Caco-2 (cell line): ENCODE measurements at places on chromosomes 2 and 18. TPM values are rescaled to one million over a fixed set of nuclear protein-coding genes. Genes with fewer than 3 reads are reported as not detected.

GRCh38 chr2:165305391-165306096, 66.3 kb downstream of the SCN2A start:
- DNase-seq, result no peak

GRCh38 chr2:230941202-230942180, 16.4 kb upstream of the GPR55 start:
- DNase-seq, result no peak

DNA sequence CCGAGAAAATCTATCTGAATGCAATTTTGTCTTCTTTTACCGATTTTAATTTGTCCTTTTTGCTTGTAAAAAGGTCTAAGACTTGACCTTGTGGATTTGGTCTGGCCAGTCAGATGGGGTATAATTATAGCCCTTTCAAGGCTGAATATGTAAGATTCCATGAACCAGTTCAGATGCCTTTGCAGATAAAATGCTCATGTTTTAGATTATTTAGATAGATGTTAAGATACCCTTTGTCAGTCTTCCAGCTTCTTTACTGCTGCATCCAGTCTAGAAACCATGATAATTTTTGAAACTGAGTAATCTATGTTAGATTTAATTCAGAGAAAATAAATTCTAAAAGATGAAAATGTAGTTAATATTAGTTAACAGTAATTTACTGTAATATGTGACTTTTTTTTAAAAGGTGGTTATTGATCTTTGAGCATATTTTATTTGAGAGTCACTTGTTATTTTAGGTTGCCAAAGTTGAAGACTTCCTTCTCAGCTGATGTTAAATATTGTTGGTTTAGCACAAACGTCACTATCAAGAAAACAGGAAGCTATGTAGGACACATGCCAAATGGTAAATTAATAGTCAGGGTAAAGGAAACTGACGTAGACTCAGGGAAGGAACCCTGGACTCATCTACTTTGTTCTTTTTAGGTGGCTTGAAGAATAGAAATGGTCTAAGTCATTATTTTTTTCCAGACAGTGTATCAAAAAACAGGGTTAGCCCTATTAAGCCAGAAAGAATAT, 29.8 kb downstream of the BABAM2 start:
- no peak for DNase-seq

DNA sequence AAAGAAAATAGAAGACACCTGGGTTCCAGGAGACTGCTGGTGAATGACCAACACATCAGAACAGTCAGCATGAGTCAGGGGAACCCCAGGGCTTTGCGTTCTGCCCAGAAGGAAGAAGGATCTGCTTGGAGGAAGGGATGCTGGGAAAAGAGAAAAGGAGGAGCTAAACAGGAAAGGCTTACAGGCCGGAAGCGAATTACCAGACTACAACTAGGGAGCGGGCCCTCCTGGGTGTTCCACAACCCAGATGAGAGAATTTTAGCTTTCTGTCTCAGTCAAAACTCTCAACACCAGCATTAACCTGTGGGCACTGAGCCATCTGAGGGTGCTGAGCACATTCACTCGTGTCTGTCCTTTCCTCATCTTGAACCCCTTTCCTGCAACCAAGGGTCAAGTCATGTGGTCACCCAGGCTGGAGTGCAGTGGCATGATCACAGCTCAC, 19.2 kb downstream of the CDC42EP3 start:
- no peak for DNase-seq

- DNase-seq, result no peak
Measured at GRCh38 chr2:33484042-33484621, 7.7 kb downstream of the RASGRP3 start.

DNA sequence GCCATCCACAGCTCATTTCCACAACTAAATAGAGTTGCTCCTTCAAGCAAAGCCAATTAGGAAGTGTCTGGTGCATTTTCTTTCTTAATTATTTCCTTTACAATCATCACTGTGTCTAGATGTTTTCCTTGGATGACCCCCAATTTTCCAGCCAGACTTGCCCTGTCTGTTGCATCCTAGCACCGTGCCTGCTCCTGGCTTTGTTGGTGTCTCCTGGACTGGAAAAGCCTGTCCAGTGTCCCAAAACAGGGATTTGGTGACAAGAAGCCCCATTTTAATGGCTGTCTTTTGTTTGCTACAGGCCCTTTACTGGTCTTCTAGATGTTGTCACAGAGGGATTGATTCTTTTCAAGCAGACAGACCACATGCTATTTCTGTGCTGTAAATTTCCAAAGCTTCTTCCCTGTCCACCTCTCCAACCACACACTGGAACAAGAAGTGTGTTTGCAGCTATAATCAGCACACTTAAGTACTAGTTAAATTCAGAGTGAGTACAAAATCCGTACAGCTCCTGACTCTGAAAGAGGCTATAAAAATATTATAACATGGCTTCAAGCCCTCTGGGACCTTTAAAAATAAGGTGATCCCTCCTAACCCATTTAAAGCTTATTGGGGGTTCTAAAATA, 38.4 kb downstream of the RNF144A start:
- DNase-seq, result no peak

DNA sequence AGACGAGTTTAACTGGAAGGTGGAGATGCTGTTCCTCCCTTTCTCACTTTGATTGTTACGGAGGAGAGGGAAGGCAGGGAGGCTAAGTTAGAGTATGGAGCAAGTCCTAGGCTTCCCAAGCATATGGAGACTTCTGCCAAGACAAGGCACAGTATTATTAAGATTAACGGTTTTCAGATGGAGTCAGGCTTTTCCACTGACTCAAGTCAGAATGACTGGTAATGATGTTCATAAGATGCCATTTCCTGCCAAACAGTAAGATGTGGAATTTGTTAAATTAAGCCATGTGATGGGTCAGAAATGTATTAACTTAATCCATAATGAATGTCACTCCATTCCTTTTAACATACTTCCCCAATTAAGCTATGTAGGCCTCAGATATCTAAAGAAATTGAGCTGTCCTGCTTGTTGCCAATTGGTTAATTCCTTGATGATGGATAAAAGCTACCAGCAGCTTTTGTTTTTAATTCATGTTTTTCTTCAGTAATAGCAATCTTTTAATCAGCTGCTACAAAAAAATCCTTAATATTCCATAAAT, 383.7 kb downstream of the ZNF521 start:
- DNase-seq, result no peak

The ASTL gene
- 0.23 TPM in 1 of 2 replicates, not detected in the other for total RNA-seq

DNA sequence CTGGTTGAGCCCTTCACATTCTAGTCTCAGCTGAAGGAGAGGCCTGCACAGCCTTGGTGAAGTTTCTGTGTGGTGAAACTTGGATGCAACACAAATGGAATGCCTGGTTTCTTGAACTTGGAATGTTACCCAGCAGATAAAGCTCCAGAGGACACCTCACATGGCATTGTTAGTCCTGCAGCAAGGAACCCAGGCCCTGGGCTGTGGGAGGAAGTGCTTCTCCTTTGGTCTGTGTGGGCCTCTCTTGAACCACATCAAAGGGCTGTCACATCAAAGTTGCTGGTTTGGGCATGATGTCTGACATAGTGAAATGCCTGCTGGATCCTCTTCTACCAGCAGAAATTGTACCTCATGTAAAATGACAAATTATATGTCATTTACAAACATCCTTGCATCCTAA, 198.5 kb downstream of the FHOD3 start:
- no peak for DNase-seq

DNA sequence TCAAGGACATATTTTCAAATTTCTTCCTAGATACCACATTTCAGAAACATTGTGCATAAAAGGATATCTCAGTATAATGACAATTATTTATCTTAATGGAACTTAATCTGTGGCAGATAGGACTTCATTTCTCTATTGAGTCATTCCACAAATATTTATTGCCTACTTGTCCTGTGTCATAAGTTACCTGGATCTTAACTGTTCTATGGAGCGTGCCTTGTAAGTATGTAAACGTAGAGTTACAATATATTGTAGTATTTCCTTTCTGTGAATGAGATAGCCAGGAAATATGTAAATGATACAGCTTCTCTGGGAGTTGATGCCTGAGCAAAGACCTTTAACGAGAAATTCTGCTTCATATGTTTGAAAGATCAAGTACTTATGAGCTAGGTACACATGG, 2.5 kb downstream of the AGFG1 start:
- no peak for DNase-seq

- DNase-seq, result no peak
Measured at GRCh38 chr2:101418460-101419095, 31.3 kb upstream of the CREG2 start.

The MAIP1 gene
- 39.4 and 42.1 TPM in 2 replicates for total RNA-seq
